ENCODE measurements at places on chromosomes 3 and 15.

GRCh38 chr3:192496905-192497587, 230.3 kb downstream of the FGF12 start:
- DNase-seq = no peak

DNA sequence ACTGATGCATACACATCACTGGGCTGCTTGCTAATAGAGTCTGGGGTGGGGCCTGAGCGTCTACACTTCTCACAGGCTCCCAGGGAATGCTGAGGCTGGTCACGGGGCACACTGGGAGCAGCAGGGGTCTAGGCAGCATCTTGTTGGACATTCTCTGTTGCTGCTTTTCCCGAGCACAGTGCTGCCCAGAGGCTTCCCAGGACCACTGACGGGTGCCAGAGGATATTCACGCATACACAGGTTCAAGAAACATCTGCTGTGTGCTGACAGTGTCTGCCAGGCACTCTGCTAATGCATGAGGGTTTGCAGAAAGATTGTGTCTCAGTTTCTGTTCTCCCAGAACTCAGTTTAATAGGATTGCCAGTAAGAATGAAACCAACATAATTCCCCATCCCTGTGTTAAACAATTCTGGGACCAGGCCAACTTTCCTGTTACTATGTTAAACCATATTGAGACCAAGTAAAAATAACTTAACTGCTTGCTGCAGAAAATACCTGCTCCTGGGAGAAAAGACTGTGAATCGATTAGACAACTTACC, 23.9 kb upstream of the BCL2L10 start:
- peak; percentile 29 for DNase-seq

- DNase-seq = no peak
These were observed 129.7 kb downstream of the WNT7A start for GRCh38 chr3:13750215-13750614.

- DNase-seq = no peak
These were observed 61.5 kb downstream of the SLC6A1 start for GRCh38 chr3:11053926-11054503.

DNA sequence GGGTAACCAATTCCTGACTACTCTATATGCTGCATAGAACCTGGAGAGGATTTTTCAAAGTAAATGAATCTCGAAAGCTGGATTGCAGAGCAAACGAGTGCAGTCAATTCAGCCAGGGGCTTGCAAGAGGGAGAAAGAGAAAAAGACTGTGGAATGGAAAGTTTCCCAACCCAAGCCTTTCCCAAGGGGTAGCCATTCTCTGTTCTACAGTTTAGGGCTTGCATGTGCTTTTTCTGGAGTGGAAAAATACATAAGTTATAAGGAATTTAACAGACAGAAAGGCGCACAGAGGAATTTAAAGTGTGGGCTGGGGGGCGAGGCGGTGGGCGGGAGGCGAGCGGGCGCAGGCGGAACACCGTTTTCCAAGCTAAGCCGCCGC, 511 bp upstream of the RARB start:
- DNase-seq = no peak

- DNase-seq = no peak
These were observed 5.7 kb upstream of the SEMA6D start for GRCh38 chr15:47711655-47712054.

GRCh38 chr15:62929000-62929357, 113.6 kb upstream of the TPM1 start:
- no peak for DNase-seq

DNA sequence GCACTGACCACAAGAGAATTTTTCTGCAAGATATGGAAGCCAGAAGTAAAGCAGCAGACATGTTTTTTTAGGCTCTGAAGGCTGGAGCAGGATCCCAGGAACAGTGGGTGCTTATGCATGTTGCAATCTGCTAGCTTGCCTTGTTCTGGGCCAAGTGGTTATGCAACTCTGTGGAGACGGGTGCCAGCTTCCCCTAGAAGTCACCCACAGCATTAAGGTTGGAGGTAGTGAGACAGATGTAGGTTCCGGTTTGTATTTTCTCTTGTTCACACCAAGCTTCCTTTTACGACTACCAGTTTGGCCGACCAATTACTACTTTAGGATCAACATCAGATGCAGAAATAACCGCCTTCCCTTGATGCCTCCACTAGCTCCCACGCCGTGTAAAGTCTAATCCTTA, 11.1 kb downstream of the DPH3 start:
- no peak for DNase-seq

DNA sequence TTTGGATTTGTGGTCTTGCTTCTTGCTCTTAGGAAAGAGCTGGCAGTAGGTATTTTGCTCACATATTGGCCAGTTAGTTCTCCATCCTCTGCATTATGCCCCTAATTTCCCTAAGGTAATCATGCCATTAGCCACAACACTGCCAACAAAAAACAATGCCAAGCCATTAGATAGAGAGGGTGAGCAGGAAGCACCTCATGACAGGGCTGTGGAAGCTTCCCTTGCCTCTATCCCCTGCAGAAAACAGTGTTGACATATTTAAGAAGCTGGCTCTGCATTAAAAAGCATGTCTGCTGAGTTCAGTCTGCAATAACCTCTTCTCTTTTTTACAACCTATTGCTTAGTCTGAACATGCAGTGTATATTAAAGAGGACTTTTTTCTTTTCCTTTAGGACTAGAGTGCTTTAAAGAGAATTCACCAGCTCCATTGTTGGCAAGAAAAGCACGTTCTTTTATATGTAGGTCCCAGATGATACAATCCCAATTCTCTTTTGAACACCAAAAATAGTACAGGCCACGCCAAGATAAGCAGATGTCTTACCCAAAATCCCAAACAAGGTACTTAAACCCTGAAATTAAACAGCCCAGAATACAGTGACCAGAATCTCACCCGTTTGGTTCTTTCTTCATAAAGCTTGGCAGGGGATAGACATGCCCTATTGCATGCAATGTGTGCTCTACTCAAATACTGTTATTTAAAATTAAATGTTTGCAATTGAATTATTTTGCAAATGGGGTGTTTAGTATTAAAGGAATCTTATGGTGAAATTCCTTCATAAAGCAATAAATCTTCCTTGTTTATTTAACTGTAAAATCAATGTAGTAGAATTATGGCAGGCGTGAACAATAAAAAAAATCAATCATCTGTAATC, 93.7 kb upstream of the UBE3A start:
- no peak for DNase-seq

DNA sequence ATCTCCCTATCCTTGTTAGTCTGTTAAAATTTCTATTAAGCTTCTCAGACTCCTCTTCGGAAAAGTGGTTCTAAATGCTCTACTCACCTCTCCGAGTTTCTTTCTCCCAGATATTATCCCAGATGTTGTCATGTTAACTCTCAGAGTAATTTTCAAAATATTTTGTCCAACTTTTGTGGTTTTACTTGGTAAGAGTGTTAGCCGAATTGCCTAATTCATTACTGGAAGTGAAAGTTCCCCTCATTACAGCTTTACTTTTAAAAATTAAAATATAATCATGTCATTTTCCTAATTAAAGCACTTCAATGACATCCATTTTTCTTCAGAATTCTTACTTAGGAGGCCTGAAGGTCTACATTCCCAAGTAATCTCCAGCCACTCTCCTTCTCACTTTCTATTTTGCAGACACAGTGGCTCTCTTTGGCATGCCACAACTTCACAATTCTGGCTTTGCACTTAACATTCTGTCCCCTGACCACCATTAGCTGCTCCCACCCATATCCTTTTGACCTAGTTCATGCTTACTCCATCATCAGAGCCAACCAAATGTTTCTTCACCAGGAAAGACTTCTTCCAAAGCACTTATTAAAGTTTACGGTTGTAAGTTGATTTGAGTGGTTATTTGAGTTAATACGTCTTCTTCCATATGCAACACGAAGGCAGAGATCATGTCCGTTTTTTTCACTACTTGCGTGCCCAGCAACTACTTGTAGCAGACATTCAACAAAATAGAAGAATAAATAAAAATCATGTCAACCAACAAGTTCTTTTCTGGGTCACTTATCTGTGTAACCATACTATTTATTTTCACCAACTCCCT, 10.2 kb upstream of the TIPARP start:
- DNase-seq = no peak

DNA sequence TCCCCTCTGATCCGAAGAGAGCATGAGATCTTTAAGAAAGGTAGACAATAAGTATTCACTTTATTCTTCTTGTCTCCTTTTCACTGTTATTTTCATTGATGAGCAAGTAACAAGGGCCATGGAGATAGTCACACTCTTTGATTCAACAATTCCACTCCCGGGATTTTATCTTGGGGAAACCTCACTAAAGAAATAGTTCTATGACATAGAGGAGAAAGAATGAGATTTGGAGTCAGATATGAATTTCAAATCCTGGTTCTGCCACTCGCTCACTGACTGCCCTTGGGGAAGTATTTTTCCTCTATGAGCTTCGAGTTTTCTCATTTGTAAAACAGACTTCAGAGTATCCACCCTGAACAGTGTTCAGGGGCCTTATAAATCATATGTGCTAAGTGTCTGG, 514.6 kb downstream of the NLGN1 start:
- no peak for DNase-seq

DNA sequence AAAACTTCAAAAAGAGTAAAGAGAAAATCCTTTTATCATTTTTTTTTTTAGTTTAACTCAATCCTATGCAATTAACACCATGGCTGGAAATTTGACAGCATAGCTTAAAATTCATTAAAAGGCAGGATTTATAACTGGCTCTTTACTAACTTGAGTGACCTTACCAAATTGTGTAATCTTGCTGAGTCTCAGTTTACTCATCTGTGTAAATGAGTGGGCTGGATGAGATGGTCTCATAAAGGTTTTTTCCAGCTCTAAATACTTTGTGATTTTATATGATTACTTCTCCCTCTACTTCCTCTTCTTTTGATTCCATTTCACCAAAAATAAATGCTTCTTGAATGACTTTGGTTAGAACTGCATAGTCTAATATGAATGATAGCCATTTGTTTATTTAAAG, 234.9 kb upstream of the SATB1 start:
- DNase-seq = no peak

- DNase-seq = no peak
These were observed 6.4 kb upstream of the SNUPN start for GRCh38 chr15:75631935-75632334.

DNA sequence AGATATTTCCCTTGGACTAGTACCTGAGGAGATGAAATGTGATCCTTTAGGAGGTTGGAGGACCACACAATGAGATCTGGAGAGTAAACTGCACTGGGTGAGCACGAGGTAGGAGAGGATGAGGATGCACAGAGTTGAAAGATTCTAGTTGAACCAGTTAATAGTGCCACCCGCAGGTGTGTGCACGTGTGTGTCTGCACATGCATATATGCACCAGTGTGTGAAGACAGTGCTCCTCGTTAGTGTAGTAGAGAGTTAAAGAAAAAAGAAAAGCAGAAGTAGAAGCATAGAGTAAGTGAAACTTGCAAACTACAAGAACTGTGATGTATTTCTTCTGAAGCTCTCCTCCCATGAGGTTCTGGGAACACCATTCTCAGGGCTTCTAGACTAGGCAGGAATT, 8.4 kb downstream of the MED12L start:
- no peak for DNase-seq

GRCh38 chr3:172082269-172082668, 42.9 kb downstream of the FNDC3B start:
- DNase-seq = no peak

GRCh38 chr3:111619833-111620232, 24.7 kb upstream of the ZBED2 start:
- DNase-seq = no peak

GRCh38 chr15:79164043-79164442, 73.5 kb upstream of the RASGRF1 start:
- DNase-seq = no peak

DNA sequence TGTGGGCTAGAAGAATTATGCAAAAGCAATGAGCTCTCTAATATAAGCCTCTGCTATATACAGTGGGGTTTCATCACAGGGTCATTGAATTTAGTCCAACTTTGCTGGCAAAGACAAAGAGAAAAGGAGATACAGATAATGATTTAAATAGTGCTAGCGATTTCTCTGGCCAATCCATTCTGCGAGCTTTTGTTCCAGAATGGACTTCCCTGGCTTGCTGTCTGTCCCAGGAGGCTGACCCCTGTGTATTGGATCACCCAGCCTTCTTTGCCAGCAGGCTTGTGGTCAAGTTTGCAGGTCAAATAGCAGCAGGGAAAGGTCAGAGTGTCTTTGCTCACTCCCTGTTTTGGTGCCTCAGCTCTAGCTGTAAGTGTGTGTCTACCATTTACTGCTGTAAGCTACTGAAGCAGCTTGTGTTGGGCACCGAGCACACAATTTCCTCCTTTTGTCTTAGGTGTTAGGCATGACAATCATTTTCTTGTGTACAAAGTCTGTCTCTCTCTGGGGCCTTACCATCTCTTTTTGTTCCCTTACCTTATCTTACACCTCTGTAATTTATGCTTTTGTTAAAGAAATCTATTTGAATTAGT, 55.7 kb downstream of the UNC13C start:
- DNase-seq = no peak

DNA sequence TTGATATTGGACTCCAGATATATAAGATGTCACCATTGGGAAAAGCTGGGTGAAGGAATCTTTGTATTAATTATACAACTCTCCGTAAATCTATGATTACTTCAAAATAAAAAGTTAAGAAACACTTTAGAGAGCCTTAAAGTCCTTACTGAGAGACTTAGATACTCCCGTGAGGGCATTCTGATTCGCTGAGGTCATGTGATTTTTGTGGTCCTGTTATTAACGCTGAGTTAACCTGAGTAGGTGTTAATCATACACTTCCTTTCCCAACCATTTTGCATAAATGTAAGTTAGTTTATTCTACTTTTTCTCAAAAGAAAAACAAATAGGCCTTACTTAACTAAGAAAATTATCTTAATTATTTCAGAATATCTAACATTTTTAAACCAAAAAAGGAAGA, 67.1 kb upstream of the LMOD3 start:
- no peak for DNase-seq

DNA sequence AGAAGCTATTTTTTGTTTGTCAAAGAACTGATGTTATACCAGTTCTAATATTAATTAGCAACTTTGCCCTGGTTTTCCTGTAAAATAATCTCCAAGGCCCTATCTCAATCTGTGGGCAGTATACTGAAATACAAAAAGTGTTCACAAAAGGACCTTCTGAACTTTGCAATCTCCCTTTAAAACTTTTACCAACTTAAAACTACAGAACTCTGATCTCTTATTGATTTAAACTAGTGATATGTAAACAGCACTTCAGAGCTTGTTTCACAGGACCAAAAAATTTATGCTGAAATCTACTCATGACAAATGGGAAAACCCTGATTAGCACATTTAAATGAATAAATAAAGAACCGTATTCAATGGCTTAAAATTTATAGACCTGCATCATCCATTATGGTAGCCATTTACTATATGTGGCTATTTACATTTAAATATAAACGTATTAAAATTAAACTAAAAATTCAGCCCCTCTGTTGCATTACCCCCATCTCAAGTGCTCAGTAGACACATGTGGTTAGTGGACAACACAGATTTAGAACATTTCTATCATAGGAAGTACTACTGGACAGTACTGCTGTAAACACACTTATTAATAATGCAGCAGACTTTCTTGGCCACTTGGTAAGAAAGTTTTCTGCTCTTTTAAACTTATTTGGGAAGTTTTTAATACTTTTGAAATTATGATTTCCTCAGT, 12.0 kb downstream of the AGTR1 start:
- DNase-seq = no peak

All from hippocampal formation (tissue), 2 donors.